ENCODE measurements at places on chromosomes 5 and 9.
A peak's percentile ranks its signal among the peaks of the same experiment; 100 is the strongest.

DNA sequence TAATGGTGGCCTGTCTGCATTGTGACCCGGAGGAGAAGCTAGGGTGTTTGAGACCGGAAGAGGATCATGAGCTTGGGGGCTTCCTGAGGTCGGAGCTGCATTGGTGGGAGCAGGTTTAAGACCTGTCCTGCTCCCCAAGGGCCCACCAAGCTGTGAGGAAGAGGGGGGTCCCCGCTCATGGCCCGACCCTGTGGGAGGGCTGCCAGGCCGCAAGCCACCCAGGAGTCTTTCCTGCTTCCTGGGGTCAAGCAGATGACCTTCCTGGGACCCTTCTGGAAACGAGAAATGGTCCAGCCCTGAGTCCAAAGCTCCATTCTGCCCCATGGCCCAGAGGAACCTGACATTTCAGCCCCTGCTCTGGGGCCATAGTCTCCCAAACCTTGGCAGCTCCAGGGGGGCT lies 61.5 kb upstream of the RNU6ATAC start:
- no peak for DNase-seq

DNA sequence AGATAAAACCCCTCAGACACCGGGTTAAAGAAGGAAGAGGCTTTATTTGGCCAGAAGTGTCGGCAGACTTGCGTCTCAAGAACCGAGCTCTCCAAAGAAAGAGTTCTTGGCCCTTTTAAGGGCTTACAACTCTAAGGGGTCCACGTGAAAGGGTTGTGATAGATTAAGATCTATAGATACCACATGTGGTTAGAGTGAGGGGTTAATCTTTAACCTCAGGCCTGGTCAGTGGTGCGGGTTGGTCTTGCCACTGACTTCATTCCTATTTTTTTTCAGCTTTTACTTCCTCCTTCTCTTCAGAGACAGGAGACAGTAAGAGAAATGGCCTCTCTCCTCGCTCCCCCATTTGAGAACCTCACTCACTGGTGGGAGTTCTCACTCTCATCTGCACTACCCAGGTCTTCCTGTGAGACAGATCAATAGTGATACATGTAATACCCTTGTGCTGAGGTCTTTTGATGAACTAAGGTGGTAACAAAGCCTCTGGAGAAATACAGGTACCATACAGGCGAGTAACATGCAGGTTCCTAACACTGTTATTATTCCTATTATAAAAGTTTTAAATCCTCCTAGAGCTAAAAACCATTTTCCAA lies 52.4 kb upstream of the COX7C start:
- DNase-seq: no peak

- peak; percentile 98 for DNase-seq
Measured at GRCh38 chr9:36980148-36980974, 53.7 kb downstream of the PAX5 start.

DNA sequence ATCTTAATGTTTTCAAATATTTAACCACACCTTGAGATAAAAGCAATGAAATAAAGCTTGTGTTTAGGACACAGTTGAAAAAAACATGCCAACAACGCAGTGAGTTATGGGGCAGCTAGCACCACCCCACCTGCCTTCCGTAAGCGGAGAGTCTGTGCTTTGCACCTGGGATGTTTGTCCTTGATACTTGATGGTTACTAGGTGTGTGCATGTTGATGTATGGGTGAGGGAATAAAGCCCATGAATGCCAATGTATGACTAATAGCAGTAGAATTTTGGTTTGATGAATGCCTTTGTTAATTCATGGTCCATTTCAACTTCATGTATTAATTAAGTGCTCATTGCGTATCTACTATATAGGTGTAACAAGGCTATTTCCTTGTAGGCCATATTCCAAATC lies 74.0 kb downstream of the PCSK5 start:
- DNase-seq: no peak

- DNase-seq: no peak
Measured at GRCh38 chr9:110936237-110936636, 102.0 kb downstream of the LPAR1 start.
